ENCODE measurements at places on chromosomes 11 and 22. TPM values are rescaled to one million over a fixed set of nuclear protein-coding genes. Genes with fewer than 3 reads are reported as not detected.

DNA sequence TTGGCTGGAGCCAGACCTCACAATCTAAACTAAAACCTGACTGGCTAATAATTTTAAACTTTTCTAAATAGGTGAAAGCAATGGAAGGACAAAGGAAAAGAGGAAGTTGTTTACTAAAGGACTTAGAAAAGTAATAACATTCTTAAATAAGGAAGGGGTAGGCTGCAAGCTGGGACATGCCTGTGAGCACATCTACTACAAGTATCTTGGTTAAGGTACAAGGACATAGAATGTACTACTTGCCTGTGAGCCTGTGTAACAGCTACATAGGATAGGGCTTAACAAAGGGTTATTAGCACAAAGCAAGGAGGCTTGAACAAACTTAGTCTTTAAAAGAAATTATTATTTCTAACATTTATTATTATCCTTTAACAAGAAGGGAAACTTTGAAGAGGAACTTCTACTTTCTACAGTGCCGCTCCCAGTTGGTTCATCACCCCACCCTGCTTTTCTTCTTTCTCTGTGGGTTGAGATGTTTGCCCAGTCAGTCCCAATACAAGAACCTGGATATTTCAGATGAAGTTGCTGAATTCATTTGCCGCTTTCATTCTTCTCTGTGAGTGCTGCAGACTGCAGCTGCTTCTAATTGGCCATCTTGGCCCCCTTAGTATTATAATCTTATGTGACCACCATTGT, 87.5 kb downstream of the PRMT3 start:
- no peak for DNase-seq

CRYBB3 gene
- 0.82 TPM for total RNA-seq

DNA sequence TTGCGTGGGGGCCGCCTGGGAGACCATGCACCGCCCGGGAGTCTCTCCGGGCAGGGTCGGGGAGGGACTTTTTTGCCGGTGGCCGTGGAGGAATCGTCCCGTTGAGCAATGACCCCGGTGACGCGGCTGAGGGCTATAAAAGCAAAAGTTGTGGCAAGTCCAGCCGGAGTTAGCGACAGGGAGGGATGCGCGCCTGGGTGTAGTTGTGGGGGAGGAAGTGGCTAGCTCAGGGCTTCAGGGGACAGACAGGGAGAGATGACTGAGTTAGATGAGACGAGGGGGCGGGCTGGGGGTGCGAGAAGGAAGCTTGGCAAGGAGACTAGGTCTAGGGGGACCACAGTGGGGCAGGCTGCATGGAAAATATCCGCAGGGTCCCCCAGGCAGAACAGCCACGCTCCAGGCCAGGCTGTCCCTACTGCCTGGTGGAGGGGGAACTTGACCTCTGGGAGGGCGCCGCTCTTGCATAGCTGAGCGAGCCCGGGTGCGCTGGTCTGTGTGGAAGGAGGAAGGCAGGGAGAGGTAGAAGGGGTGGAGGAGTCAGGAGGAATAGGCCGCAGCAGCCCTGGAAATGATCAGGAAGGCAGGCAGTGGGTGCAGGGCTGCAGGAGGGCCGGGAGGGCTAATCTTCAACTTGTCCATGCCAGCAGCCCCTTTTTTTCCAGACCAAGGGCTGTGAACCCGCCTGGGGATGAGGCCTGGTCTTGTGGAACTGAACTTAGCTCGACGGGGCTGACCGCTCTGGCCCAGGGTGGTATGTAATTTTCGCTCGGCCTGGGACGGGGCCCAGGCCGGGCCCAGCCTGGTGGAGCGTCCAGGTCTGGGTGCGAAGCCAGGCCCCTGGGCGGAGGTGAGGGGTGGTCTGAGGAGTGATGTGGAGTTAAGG, at the start of gene NEAT1:
Gene NEAT1 (plus strand): TSS at position 166 of the 883 bp plus-strand sequence.
- DNase-seq = peak; percentile 70

- no peak for DNase-seq
Observed at GRCh38 chr11:69699213-69699612, 4.6 kb downstream of the FGF19 start.
